ENCODE measurements at places on chromosomes 2 and 18.
A peak's percentile ranks its signal among the peaks of the same experiment; 100 is the strongest.

DNA sequence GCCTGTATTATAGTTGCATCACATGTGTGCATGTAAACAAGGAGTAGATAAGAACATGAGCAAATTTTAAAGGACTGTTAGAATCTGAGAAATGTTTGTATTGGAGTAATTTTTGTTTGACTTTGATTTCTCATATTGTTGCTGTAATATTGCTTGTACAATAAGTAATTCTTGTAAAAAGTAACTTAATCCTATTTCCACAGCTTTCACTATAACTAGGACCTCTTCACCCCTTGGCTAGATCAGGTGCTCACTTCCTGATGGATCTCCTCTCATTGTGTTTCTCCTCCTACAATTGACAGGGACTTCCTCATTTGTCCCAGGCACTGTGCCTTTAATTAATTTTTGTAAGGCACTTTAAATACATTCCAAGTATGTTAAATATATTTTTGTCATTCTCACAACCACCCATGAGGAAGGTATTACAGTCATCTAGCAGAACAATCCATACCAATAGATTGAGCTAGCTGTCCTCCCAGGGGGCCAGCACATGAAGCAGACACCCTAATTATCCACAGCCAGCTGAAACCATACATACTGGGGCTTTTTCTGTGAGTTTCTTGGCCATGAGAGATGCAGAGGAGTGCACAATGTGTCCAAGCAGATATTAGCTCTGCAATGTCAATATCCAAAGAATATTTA is 359.5 kb upstream of the ACVR2A start:
- DNase-seq = peak; percentile 38

GRCh38 chr2:31579996-31580320 is 780 bp downstream of the SRD5A2 start:
- no peak for DNase-seq

- DNase-seq = no peak
Observed at GRCh38 chr2:106614511-106615291, 127.5 kb downstream of the CD8B2 start.

DNA sequence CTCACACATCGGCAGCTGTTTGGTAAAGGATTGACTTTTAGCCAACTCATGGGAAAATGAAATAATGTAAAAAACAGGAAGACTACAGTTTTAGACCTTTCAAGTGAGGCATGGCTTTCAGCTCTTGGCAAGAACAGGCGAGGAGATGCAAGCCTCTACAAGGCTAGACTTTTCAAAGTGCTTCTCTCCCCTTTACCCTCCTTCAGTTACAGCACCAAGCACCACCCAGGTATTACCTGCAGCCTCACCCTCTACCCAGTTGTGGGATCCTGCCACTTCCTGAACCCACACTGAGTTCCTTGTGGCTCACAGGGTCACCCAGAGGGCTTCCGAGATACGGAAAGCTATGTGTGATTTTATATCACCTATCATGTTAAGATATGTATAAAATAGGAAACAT is 14.7 kb downstream of the UGT1A10 start:
- no peak for DNase-seq

DNA sequence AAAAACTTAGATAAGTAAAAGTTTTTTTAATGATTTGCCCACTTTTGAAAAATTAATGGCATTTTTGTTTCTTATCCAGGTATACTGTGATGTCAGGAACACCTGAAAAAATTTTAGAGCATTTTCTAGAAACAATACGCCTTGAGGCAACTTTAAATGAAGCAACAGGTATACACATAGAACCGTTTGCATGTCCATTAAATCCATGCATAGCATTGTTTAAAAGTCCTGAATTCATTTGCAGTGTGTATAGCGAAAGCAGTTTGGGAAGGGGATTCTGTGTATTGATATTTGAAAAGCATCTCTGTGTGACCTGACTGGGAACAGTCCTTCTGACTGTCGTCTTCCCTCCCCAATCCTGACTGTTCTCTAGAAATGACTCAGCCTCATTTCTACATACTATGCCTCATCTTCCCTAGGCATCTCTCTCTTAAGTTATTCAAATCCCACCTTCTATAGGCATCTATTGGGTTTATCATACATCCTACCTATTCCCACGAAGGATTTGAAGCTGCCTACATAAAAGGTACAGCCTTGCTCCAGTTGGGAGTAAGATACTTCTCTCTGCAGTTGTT is 79.2 kb upstream of the MAP3K20 start:
- DNase-seq = no peak

DNA sequence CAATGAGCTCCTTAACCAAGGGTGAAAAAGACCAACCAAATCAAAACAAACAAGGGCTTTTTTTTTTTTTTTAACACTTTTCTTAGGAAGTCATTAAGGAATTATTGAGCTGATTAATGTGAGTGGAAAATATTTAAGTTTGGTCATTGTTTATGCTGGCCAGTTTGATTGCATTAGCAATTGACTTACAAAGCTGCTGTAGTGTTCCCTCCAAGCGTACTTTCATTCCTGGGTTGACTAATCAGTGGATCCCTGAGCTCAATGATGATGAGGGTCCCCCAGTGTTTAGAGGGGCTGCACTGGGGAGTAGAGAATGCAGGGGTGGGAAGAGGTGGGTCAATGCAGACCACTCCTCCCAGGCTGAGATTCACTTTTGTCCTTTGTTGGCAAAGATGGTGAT is 119.3 kb downstream of the PRKCE start:
- no peak for DNase-seq

Measured in NCI-H2081 (cell line).